Activated CD4-positive, alpha-beta T cell treated with anti-CD3 and anti-CD28 coated beads, Interleukin-2, amount 50 U/mL, for 24 hours (primary cell): ENCODE measurements at places on chromosomes 5 and 9.

DNA sequence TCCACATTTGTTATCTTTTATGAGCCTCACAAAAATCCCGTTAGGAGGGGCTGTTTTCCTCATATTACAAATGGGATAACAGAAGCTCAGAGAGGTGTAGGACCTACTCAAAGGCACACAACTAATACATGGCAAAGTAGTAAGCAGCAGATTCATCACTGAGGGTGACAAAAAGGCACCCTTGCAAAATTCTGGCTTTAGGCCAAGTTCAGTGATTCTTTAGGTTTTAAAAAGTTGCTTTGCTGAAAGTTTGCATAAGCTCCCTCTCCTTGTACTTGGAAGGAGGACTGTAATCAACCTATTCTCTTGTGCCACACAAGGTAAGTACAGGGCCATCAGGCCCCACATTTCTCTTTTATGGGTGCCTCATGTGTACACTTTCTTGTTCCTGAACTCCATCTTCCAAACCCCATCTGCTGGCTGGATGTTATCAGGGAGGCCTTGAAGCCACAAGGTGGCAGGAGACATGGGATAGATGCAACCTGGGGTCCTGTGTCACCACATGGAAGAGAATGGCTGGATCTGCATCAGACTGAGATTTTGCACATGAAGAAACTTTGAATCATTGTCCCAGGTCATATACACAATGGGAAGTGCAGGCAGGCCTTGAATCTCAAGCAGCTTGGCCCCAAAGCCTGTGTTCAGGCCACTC is 311.6 kb downstream of the MSX2 start:
- DNase-seq, result no peak

DNA sequence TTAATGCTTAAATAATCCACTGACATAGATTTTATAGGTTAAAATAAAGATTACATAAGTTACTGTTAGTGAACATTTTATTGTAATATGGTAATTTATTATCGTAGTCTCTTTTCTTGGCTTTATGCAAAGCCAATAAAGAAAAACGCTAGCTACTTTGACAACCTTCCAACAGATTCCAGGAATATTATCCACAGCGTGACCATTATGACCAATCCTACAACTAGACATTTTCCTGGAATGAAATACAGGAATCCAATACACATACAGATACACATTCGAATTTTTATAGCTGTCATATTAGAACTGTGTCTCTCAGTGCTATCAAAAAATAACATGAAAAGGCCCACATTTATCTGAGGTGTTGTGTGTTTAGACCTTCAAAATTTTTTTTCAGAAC is 13.1 kb downstream of the RPS23 start:
- no peak for DNase-seq

- no peak for DNase-seq
Measured at GRCh38 chr9:135992486-135993408, 31.6 kb upstream of the UBAC1 start.

GRCh38 chr9:131024978-131025868 is 16.2 kb downstream of the LAMC3 start:
- no peak for DNase-seq

- DNase-seq, result no peak
Measured at GRCh38 chr5:168300326-168301182, 9.1 kb downstream of the WWC1 start.

- no peak for DNase-seq
Measured at GRCh38 chr9:36969216-36969771, 64.8 kb downstream of the PAX5 start.

GRCh38 chr9:95495961-95496360 is 20.8 kb downstream of the PTCH1 start:
- DNase-seq, result no peak

GRCh38 chr9:36759976-36760375 is 187.3 kb downstream of the MELK start:
- no peak for DNase-seq

DNA sequence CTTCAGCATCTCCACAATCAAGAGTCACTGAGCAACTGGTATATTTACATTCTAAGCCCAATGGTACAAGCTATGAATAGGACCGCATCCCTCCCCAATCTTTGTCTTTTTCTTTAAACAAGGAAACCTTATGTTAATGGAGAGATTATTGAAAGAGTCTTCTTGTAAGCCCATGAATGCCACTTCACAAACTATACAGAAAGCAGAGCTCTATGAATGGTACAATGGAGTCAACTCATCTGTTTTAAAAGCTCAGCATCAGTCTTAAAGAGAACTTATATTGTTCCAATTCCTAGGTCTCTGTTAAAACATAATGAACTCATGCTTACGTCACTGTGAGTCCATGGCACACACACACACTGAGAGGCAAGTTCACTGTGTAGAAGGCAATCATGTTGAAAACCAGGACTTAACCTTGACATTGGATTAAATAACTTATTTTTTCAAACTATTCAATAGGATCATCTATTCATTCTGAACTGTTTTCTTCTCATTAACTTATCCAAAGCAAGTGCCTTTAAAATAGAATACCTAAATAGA is 4.5 kb downstream of the NREP start:
- no peak for DNase-seq

DNA sequence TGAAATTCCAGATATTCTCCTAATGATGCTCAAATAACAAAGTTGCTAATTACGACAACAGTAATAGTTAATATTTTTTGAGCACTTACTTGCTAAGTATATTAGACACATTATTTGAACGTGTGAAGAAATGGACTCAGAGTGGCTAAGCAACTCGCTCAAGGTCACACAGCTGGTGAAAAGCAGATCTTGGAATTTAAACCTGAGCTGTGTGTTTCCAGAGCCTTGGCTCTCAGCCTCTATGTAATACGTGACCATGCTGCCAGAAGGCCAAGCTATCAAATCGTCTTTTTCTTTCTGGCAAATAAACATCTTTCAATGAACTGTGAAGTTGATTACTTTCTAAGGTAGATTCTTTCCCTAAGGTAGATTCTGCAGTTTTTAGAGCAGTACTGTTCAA is 61.6 kb downstream of the KCTD16 start:
- no peak for DNase-seq

GRCh38 chr9:125189011-125189360 is 617 bp downstream of the PPP6C start:
- DNase-seq, result no peak

DNA sequence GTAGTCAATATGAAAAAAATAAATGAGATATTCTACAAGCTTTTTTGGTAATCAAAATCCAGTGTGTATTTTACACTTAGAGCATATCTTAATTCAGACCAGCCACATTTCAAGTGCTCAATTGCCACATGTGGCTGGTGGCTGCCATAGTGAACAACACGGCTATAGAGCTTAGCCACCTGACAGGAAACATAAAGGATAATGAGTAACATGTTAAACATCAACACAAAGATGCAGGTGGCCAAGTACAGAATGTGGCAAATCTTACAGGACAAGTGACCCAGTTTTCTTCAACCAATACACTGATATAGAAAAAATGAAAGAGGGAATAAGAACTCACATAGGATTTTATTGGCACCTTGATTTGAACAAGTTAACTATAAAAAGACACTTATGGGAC is 61.4 kb downstream of the KIF24 start:
- DNase-seq, result no peak

GRCh38 chr9:15352306-15352705 is 45.3 kb upstream of the TTC39B start:
- DNase-seq, result no peak

DNA sequence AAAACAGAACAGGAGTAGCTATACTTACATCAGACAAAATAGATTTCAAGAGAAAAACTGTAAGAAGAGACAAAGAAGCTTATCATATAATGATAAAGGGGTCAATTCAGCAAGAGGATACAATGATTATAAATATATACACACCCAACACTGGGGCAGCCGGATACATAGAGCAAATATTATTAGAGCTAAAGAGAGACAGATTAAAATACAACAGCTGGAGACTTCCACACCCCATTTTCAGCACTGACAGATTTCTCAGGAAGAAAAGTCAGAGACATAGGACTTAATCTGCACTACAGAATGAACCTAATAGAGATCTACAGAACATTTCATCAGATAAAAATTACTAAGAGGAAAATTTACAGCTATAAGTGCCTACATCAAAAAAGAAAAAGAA is 35.7 kb downstream of the OXCT1 start:
- no peak for DNase-seq

- DNase-seq, result no peak
Measured at GRCh38 chr5:92992073-92992472, 588.9 kb downstream of the NR2F1-AS1 start.
